ENCODE measurements at places on chromosomes 6 and 20. TPM values are rescaled to one million over a fixed set of nuclear protein-coding genes. Genes with fewer than 3 reads are reported as not detected.

Gene PGBD1
- polyA plus RNA-seq = 7.1 TPM

DNA sequence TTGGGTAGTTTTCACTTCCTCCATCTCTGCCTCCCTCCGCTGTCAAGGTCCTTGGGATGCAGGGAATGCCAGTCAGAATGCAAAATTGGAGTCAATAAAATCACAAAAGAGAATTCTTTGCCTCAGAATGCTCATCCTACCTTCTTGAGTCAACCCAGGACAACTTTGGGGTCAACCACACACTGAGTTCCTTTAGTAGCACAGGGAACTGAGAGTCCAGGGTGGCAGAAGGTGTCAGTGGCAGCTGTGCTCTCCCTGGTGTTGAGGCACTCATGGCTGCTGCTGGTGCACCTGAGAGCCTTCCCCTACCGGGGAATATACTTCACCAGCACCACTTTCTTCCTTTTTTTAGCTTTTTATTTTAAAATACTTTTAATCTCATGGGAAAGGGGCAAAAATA lies 829 bp upstream of the NOTCH4 start:
- no peak for DNase-seq

GRCh38 chr6:167575158-167575696 lies 250.3 kb downstream of the TTLL2 start:
- no peak for DNase-seq

GRCh38 chr20:9566977-9567376 lies 52.6 kb downstream of the LAMP5 start:
- no peak for DNase-seq
